ENCODE measurements at places on chromosomes 13 and 19. TPM values are rescaled to one million over a fixed set of nuclear protein-coding genes. Genes with fewer than 3 reads are reported as not detected.

The PPP1R15A gene
- total RNA-seq = 12.0 TPM

The FAM83E gene
- not detected for total RNA-seq

The GNA15 gene
- 0.95 TPM for total RNA-seq

DNA sequence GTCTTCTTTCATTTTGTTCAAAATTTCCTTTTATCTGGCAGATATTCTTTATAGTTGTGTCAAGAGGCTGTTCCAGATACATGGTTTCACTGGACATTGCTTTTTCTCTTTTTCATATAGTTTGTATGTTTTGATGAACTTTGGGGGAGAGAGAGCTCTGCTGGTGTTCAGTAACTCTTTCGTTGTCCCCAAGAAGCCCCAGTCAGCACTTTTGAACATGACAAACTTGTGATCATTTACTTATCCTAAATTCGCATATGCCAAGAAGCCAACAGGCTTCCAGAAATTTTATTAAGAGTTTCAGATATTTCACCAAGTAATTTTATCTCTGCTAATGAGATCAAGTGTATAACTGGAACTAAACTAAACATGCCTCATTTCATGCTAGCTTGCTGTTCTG lies 275.8 kb upstream of the GPC6 start:
- no peak for DNase-seq
- no peaks in the 10 kb centered on the region for H3K4me1 ChIP-seq
- H3K36me3 ChIP-seq = no peaks in the 10 kb centered on the region
- no peak overlapping the region for H3K4me3 ChIP-seq
- no peak overlapping the region for H3K27ac ChIP-seq
- H3K27me3 ChIP-seq = no peaks in the 10 kb centered on the region

- no peaks in the 10 kb centered on the region for H3K27me3 ChIP-seq
- DNase-seq = peak; percentile 80
- peaks cover 6% of the 10 kb centered on the region for H3K36me3 ChIP-seq
- no peak overlapping the region for H3K27ac ChIP-seq
- H3K4me3 ChIP-seq = no peak overlapping the region
Measured at GRCh38 chr19:45615795-45616703, 14.0 kb upstream of the GPR4 start.

DNA sequence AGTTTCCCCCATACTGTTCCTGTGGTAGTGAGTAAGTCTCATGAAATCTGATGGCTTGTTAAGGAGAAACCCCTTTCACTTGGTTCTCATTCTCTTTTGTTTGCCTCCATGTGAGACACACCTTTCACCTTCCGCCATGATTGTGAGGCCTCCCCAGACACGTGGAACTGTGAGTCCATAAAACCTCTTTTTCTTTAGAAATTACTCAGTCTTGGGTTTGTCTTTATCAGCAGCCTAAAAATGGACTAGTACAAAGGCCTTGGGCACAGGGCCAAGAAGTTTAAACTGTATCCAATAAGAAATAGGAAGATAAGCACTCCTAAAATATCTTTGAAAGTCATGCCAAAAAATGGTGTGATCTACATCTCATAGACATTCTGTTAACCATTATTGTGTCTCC lies 176.9 kb downstream of the TBC1D4 start:
- H3K27me3 ChIP-seq = no peaks in the 10 kb centered on the region
- no peaks in the 10 kb centered on the region for H3K4me1 ChIP-seq
- H3K36me3 ChIP-seq = no peaks in the 10 kb centered on the region
- no peak overlapping the region for H3K4me3 ChIP-seq
- H3K27ac ChIP-seq = no peak overlapping the region
